ENCODE measurements at places on chromosomes 6 and 20.

GRCh38 chr20:5511930-5512329 is 195.2 kb upstream of the PROKR2 start:
- DNase-seq, result no peak

GRCh38 chr20:8509809-8510208 is 377.7 kb downstream of the PLCB1 start:
- DNase-seq, result no peak

- no peak for DNase-seq
These were observed 951.6 kb downstream of the TFAP2A start for GRCh38 chr6:9463311-9463710.

- DNase-seq, result no peak
These were observed 1.7 kb downstream of the CDC25B start for GRCh38 chr20:3797592-3798372.

DNA sequence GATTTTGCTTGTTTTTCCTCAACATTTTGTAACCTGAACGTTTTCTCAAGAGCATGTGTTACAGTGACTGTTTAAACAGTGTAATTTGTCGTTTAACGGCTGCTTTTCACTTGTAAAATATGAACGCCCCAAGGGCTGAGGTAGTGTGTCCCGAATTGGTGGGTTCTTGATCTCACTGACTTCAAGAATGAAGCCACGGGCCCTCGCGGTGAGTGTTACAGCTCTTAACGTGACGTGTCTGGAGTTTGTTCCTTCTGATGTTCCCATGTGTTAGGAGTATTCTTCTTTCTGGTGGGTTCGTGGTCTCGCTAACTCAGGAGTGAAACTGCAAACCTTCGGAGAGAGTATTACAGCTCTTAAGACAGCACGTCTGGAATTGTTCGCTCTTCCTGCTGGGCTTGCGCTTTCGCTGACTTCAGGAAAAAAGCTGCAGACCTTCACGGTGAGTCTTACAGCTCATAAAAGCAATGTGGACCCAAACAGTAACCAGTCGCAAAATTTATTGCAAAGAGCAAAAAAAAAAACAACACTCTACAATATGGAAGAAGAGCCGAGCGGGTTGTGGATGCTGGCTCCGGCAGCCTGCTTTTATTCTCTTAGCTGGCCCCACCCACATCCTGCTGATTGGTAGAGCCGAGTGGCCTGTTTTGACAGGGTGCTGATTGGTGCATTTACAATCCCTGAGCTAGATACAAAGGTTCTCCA is 25.1 kb upstream of the TRIM27 start:
- DNase-seq, result no peak

- DNase-seq, result no peak
These were observed 45.4 kb upstream of the QKI start for GRCh38 chr6:163369141-163369540.

- DNase-seq, result no peak
These were observed 33.0 kb downstream of the FOXP4 start for GRCh38 chr6:41579088-41579610.

GRCh38 chr6:24283043-24283985 is 74.5 kb downstream of the DCDC2 start:
- peak; percentile 65 for DNase-seq

DNA sequence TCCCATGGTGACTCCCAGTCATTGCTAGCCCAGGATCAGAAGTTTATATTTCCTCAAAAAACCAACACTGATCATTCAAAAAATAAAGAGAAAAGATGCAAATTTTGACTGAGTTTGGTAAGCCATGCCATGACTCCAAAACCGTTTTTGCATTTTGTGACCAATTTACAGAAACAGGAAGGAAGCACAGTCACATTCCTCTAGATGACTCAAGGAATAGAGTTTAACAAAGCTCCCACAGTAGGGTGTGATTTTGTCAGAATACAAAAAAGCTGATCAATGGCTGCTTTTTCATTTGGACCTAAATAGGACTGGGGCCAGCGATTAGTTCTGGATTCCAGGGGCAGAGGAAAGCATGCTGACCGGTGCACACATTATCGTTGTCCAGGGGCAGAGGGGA is 179.4 kb upstream of the AFDN start:
- DNase-seq, result peak; percentile 1

DNA sequence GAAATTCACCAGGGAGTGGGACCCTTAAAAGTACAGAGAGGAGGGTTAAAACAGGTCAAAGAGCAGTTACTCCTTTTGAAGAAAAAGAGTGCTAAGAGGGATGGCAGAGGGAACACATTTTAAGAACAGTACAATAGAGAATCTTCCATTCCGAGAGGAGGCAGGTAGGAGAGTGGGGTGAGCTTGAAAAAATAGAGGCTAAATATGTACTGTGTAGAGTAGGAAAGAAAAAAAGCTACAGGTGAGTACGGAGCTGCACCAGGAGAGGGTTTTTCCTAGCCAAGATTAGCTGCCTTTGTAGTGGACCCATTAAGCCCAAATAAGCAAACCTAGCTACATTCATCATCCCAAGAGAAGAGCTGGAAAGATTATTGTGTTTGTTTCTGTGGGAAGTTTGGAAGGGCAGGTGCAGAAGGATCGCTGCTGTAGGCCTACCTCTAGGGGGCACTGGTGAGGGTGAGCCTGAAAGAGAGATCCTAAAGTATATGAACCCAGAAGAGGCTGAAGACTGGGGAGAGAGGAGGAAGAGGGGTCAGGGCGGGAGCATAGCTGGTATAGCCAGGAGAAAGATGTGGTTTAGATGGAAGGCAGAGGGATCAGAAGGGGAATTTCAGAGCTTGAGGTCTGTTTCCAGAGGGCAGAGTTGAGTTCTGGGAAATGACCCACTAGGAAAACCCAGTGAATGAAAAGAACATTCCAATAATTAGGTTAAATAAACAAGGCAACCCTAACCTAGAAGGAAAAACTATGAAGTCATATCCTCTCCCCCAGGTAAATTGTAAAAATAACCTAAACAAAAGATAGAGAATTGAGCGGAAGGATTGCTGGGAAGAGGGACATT is 50.2 kb upstream of the HINT3 start:
- DNase-seq, result no peak

DNA sequence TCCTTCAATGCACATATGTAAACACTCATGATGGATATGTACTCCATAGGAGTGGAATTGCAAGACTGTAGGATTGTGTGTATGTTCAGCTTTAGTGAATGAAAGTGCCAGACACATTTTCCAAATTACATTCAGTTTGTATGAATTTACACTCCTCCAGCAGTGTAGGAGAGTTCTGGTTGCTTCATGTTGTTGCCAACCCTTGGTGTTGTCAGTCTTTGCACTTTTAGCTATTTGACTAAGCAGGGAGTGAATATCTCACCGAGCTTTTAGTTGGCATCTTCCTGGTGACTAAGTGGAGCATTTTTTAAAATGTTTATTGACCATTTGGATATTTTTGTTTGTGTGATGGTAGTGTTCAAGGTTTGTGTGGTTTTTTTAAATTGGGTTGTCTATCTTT is 23.9 kb downstream of the NKX2-4 start:
- no peak for DNase-seq

All from bone marrow (tissue), 2 donors.